Gastrocnemius medialis (tissue), 4 donors: ENCODE measurements at places on chromosomes 11 and 22. TPM values are rescaled to one million over a fixed set of nuclear protein-coding genes. Genes with fewer than 3 reads are reported as not detected.

Gene AP1B1
- 44.6 TPM for total RNA-seq

Gene OR52I1
- total RNA-seq, result not detected

Gene TMEM132A
- 2.7 TPM for total RNA-seq

Gene ZNF215
- total RNA-seq, result 0.44 TPM

Gene OR2AT4
- not detected for total RNA-seq

Gene OR51V1
- total RNA-seq, result not detected

Gene APOBEC3A
- 0.76 TPM for total RNA-seq
